A549 treated with DMSO at 1 μM for 4 hours (cell line): ENCODE measurements at places on chromosomes 2 and 18. TPM values are rescaled to one million over a fixed set of nuclear protein-coding genes. Genes with fewer than 3 reads are reported as not detected.

The MC4R gene
- 0.08 TPM in 1 of 5 replicates, not detected in the others for total RNA-seq

The ZFAND2B gene
- 18.0 to 22.8 TPM (median 19.9 TPM) in 5 replicates for total RNA-seq

The GAL3ST2 gene
- 0.23 to 0.40 TPM (median 0.34 TPM) in 4 of 5 replicates, not detected in the other for total RNA-seq

The FTCDNL1 gene
- 2.2 to 3.0 TPM (median 2.6 TPM) in 5 replicates for total RNA-seq

The LIPG gene
- 0.10 to 0.44 TPM (median 0.23 TPM) in 5 replicates for total RNA-seq

The NR4A2 gene
- 2.4 to 5.6 TPM (median 3.1 TPM) in 5 replicates for total RNA-seq

The FIGN gene
- 1.6 to 3.3 TPM (median 2.2 TPM) in 5 replicates for total RNA-seq

The TCF7L1 gene
- total RNA-seq: 6.4 to 9.3 TPM (median 7.3 TPM) in 5 replicates

The STPG4 gene
- total RNA-seq: not detected in 5 replicates

The CCDC102B gene
- 0.19 to 0.55 TPM (median 0.27 TPM) in 5 replicates for total RNA-seq
